ENCODE measurements at places on chromosomes 6 and 20. TPM values are rescaled to one million over a fixed set of nuclear protein-coding genes. Genes with fewer than 3 reads are reported as not detected.

DNA sequence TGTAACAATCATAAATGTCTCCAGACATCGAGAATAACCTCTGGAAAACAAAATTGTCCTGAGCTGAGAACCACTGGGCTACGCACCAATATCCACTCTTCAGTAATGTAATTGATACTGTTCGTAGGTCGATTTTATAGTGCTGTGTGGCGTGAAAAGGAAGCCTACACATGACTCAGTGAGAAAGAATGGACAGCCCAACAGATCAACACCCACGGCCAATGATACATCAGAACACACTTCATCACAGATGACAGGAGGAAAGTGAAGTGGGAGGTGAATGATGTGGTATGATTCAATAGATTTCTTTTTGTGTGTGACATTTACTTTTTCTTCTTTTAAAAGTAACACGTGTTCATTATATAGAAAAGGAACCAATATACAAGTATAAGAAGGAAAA, 93.5 kb downstream of the RPS12 start:
- DNase-seq, result peak; percentile 35

The FERMT1 gene
- total RNA-seq, result 22.1 TPM

The CDC5L gene
- 22.9 TPM for total RNA-seq

GRCh38 chr6:122347280-122347679, 52.2 kb upstream of the HSF2 start:
- no peak for DNase-seq

Data from kidney epithelial cell (primary cell).